ENCODE measurements at places on chromosomes 11 and 22.
A peak's percentile ranks its signal among the peaks of the same experiment; 100 is the strongest.

- peak overlapping the region; percentile 15 for H3K4me3 ChIP-seq
- peaks cover 6% of the 10 kb centered on the region for H3K36me3 ChIP-seq
- DNase-seq = no peak
- peaks cover 88% of the 10 kb centered on the region for H3K4me1 ChIP-seq
- H3K27me3 ChIP-seq = no peaks in the 10 kb centered on the region
- peak overlapping the region; percentile 87 for H3K27ac ChIP-seq
These were observed 51.7 kb downstream of the ZBTB16 start for GRCh38 chr11:114110952-114111947.

- no peaks in the 10 kb centered on the region for H3K4me1 ChIP-seq
- no peak overlapping the region for H3K4me3 ChIP-seq
- H3K27me3 ChIP-seq = peaks cover 45% of the 10 kb centered on the region
- DNase-seq = no peak
- no peaks in the 10 kb centered on the region for H3K36me3 ChIP-seq
- H3K27ac ChIP-seq = no peak overlapping the region
These were observed 63.8 kb upstream of the VPREB1 start for GRCh38 chr22:22180738-22181285.

DNA sequence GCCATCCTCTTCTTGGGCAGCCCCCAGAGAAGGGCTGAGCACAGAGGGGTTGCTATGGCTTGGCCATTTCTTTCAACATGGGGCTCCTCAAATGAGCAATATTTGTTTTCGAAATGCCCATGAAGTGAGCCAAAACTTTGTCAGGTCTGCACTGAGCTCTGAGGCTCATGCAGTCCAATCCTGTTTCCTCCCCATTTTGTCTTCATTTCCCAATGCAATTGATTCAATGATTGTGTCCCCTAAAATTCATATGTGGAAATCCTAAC is 60.6 kb upstream of the CD44 start:
- H3K4me1 ChIP-seq = peaks cover 27% of the 10 kb centered on the region
- no peak overlapping the region for H3K27ac ChIP-seq
- no peaks in the 10 kb centered on the region for H3K27me3 ChIP-seq
- no peak overlapping the region for H3K4me3 ChIP-seq
- no peaks in the 10 kb centered on the region for H3K36me3 ChIP-seq

DNA sequence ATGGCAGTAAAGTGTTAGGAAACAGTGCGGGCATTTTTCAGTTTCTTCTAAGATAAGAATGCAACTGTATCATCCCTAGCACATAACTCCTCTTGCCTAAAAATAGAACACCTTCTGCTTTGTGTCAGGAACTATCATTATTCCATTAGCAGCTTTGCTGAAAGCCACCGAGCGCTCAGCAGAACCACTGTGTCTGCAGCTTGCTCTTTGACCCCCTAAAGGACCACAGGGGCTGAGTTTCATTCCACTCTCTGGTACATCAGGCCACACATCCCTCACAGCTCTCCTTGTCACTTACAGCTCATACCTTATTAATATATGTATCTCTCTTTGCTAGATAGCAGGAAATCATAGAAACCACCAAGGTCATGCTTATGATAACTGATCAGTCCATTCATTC is 360.2 kb downstream of the KCNA4 start:
- H3K27me3 ChIP-seq = no peaks in the 10 kb centered on the region
- no peak overlapping the region for H3K27ac ChIP-seq
- no peak overlapping the region for H3K4me3 ChIP-seq
- no peaks in the 10 kb centered on the region for H3K4me1 ChIP-seq

GRCh38 chr11:68206211-68206610 is 6.9 kb downstream of the KMT5B start:
- H3K4me3 ChIP-seq = no peak overlapping the region
- no peak for DNase-seq
- peaks cover 57% of the 10 kb centered on the region for H3K4me1 ChIP-seq
- H3K27ac ChIP-seq = no peak overlapping the region
- H3K36me3 ChIP-seq = no peaks in the 10 kb centered on the region

DNA sequence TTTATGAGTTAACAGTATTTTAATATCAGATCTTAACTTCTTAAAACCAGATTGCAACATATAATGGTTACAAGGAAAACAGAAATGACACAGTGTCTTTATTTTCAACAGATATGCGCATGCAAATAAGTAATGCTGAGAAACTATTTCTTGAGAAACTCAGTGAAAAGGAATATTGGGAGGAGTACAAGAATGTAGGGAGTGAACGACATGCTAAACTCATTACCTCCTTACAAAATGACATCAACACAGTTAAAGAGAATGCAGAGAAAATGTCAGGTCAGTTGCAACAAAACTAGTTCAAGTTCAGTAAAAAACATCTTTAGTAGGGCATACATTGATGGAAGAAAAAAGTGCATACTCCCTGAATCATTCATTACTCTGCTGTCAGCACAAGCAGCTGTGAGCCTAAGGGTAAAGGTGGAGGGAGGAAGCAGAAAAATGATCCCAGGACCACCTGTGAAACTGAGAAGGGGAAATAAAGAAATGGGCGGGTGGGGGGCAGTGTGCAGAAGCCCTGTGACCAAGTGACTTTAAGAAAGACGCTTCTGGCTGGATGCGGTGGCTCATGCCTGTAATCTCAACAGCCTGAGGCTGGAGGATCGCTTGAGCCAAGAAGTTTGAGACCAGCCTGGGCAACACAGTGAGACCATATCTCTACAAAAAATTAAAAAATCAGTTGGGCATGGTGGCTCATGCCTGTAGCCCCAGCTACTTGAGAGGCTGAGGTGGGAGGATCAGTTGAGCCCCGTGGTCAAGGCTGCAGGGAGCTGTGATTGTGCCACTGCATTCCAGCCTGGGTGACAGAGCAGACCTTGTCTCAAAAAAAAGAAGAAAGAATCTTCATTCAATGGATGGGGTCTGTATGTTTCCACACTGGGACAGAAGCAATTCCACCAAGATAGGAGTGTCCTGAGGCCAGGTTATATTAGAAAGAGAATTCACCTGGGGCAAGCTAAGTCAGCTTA is 31.2 kb downstream of the CCDC83 start:
- H3K4me3 ChIP-seq = no peak overlapping the region
- H3K27ac ChIP-seq = no peak overlapping the region
- H3K4me1 ChIP-seq = no peaks in the 10 kb centered on the region
- DNase-seq = no peak
- no peaks in the 10 kb centered on the region for H3K27me3 ChIP-seq
- no peaks in the 10 kb centered on the region for H3K36me3 ChIP-seq

- DNase-seq = no peak
- no peaks in the 10 kb centered on the region for H3K4me1 ChIP-seq
- peaks cover under 1% of the 10 kb centered on the region for H3K36me3 ChIP-seq
- H3K27ac ChIP-seq = no peak overlapping the region
- no peak overlapping the region for H3K4me3 ChIP-seq
These were observed 101.3 kb downstream of the DYNC2H1 start for GRCh38 chr11:103210543-103210942.

- H3K27me3 ChIP-seq = no peaks in the 10 kb centered on the region
- H3K4me1 ChIP-seq = no peaks in the 10 kb centered on the region
- H3K36me3 ChIP-seq = peaks cover 21% of the 10 kb centered on the region
These were observed 32.1 kb upstream of the BAIAP2L2 start for GRCh38 chr22:38142606-38143005.

GRCh38 chr22:49968831-49969661 is 8.5 kb downstream of the PIM3 start:
- peaks cover 82% of the 10 kb centered on the region for H3K4me1 ChIP-seq
- peaks cover 8% of the 10 kb centered on the region for H3K36me3 ChIP-seq
- DNase-seq = peak; percentile 74
- H3K27ac ChIP-seq = no peak overlapping the region
- no peaks in the 10 kb centered on the region for H3K27me3 ChIP-seq

GRCh38 chr22:26835929-26836528 is 178.6 kb downstream of the MIAT start:
- no peaks in the 10 kb centered on the region for H3K4me1 ChIP-seq
- no peaks in the 10 kb centered on the region for H3K36me3 ChIP-seq
- no peak for DNase-seq
- H3K4me3 ChIP-seq = no peak overlapping the region
- no peaks in the 10 kb centered on the region for H3K27me3 ChIP-seq

DNA sequence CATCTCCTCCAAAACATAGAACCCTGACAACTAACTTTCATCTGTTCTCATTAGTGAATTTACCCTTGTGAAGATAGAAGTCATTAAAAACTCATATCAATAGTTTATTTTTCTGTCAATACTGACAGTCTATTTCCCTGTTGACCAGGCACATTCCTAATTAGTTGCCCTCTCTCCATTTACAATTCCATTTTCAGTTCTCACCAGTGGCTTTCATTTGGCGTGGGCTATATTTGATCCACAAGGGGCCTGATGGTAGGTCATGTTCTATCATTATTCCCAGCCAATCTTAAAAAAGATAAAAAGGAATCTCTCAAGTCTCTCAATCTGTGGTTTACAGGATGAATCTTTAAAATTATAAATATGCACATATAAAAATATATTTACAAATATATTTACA is 3.9 kb upstream of the AKIP1 start:
- peaks cover 21% of the 10 kb centered on the region for H3K4me1 ChIP-seq
- H3K36me3 ChIP-seq = no peaks in the 10 kb centered on the region
- no peak overlapping the region for H3K27ac ChIP-seq
- no peaks in the 10 kb centered on the region for H3K27me3 ChIP-seq

DNA sequence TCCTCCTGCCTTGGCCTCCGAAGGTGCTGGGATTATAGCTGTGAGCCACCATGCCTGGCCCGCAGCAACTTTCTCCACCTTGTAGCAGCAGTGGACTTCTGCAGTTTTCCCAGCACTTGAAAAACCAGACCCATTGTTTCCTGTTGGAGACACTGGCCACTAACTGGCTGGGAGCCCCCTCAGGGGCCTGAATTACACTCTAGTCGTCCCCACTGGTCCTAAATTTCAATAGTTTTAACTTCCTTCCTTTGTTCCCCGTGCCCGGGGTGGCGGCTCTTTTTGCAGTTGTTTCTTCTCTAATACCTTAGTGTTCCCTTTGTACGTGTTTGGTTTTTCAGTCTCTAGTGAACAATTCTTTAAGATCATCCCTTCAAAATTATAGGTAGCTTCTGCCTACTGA is 2.6 kb upstream of the MRGPRE start:
- peaks cover 32% of the 10 kb centered on the region for H3K27me3 ChIP-seq
- H3K4me3 ChIP-seq = no peak overlapping the region
- no peak for DNase-seq
- no peaks in the 10 kb centered on the region for H3K36me3 ChIP-seq
- H3K27ac ChIP-seq = no peak overlapping the region

DNA sequence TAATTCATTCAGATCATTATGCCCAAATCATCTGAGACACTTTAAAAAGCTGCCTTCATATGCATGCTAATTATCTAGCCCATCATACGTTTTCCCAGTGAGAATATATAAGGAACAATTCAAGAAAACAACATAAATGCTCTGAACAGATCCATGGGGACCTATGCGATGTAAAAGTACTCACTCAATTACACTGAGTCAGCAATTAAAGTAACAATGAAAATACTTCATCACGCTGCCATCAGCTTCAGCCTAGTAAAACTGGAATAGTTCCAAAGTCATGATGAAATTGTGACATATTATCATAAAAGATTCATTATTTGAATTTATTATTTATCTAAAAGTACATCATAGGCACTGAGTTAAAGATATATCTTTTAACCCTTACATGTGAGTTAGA is 3.7 kb upstream of the OR8K5 start:
- H3K4me1 ChIP-seq = no peaks in the 10 kb centered on the region
- H3K27ac ChIP-seq = no peak overlapping the region
- no peak overlapping the region for H3K4me3 ChIP-seq

GRCh38 chr22:35917651-35918050 is 111.0 kb downstream of the RBFOX2 start:
- DNase-seq = no peak
- H3K4me1 ChIP-seq = peaks cover 77% of the 10 kb centered on the region
- no peak overlapping the region for H3K4me3 ChIP-seq
- H3K27ac ChIP-seq = no peak overlapping the region

DNA sequence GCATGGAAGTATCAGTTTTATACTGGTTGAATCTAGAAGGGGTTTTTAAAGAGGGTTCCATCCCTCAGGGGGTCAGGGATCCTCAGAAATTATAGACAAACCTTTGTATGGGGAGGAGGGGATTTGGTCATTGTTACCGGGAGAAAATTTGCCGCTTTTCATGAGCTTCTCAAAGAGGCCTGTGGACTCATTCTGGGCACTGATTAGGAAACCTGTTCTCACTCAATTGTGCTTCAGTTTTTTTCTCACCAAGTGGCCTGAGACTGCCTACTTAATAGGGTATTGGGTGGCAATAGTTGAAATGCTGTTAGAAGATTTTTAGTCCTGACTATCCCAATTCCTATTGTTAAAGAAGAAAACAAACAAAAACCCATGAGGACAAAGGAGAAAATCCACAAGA is 14.0 kb downstream of the MPEG1 start:
- no peaks in the 10 kb centered on the region for H3K4me1 ChIP-seq
- H3K36me3 ChIP-seq = peaks cover 4% of the 10 kb centered on the region
- no peaks in the 10 kb centered on the region for H3K27me3 ChIP-seq

GRCh38 chr22:39634530-39635405 is 64.2 kb downstream of the CACNA1I start:
- no peak overlapping the region for H3K27ac ChIP-seq
- H3K27me3 ChIP-seq = peaks cover 29% of the 10 kb centered on the region
- H3K4me1 ChIP-seq = peaks cover 14% of the 10 kb centered on the region

DNA sequence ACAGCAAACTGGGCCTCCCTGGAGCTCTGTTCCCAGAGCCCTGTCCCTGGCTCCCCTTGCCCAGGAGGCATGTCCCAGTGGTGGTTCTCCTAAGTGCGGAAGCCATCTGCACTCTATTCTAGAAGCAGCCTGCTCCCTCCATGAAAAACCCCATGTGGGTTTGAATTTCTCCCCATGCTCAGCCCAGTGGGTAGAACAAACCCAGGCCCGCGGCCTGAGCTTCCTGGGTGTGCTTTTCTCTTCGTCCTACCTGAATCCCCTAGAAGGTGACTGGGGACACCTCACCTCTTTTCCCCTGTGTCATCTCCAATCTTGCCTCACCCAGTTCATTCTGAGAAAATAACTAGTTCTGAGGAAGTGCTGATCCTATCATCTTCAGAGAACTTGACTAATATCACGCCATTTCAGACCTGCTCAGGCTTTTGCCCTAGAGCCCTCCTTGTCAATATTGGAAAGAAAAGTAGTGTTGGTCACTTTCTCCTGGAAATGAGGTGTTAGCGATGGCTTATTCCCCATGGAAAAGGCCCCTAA is 15.9 kb downstream of the IL10RA start:
- no peaks in the 10 kb centered on the region for H3K27me3 ChIP-seq
- H3K27ac ChIP-seq = peak overlapping the region; percentile 25
- H3K4me3 ChIP-seq = no peak overlapping the region
- H3K4me1 ChIP-seq = no peaks in the 10 kb centered on the region
- peak; percentile 26 for DNase-seq

GRCh38 chr11:27391331-27392015 is 28.5 kb upstream of the CCDC34 start:
- no peak overlapping the region for H3K4me3 ChIP-seq
- H3K27ac ChIP-seq = peak overlapping the region; percentile 69
- no peaks in the 10 kb centered on the region for H3K36me3 ChIP-seq
- H3K27me3 ChIP-seq = no peaks in the 10 kb centered on the region
- H3K4me1 ChIP-seq = peaks cover 62% of the 10 kb centered on the region

GRCh38 chr22:27650572-27650971 is 151.0 kb downstream of the MN1 start:
- no peak overlapping the region for H3K27ac ChIP-seq
- peaks cover 7% of the 10 kb centered on the region for H3K27me3 ChIP-seq
- DNase-seq = no peak
- peaks cover 3% of the 10 kb centered on the region for H3K4me1 ChIP-seq
- no peaks in the 10 kb centered on the region for H3K36me3 ChIP-seq
- no peak overlapping the region for H3K4me3 ChIP-seq

GRCh38 chr11:31022080-31022479 is 347.5 kb downstream of the DCDC1 start:
- H3K36me3 ChIP-seq = no peaks in the 10 kb centered on the region
- H3K27me3 ChIP-seq = no peaks in the 10 kb centered on the region
- no peak overlapping the region for H3K4me3 ChIP-seq
- DNase-seq = no peak
- H3K27ac ChIP-seq = no peak overlapping the region
- no peaks in the 10 kb centered on the region for H3K4me1 ChIP-seq

GRCh38 chr11:11620173-11620920 is 1.5 kb downstream of the GALNT18 start:
- H3K4me3 ChIP-seq = peak overlapping the region; percentile 74
- H3K36me3 ChIP-seq = no peaks in the 10 kb centered on the region
- H3K27me3 ChIP-seq = peaks cover 7% of the 10 kb centered on the region

Data from suprapubic skin (tissue), 4 donors.